ENCODE measurements at places on chromosomes 2 and 18.

GRCh38 chr18:32278177-32278799 is 88.4 kb downstream of the MEP1B start:
- DNase-seq: no peak

- DNase-seq: no peak
Observed at GRCh38 chr18:32301976-32302743, 112.3 kb downstream of the MEP1B start.

GRCh38 chr2:240494194-240494793 is 58.8 kb downstream of the GPC1 start:
- no peak for DNase-seq

GRCh38 chr2:138670734-138671133 is 109.5 kb downstream of the NXPH2 start:
- DNase-seq: no peak

GRCh38 chr2:8676191-8676920 is 5.5 kb upstream of the ID2 start:
- DNase-seq: no peak

- no peak for DNase-seq
Observed at GRCh38 chr2:66846887-66847286, 412.0 kb downstream of the MEIS1 start.

GRCh38 chr2:177281400-177282180 is 17.1 kb upstream of the NFE2L2 start:
- DNase-seq: no peak

- DNase-seq: no peak
Observed at GRCh38 chr2:45851111-45851510, 199.6 kb downstream of the PRKCE start.

DNA sequence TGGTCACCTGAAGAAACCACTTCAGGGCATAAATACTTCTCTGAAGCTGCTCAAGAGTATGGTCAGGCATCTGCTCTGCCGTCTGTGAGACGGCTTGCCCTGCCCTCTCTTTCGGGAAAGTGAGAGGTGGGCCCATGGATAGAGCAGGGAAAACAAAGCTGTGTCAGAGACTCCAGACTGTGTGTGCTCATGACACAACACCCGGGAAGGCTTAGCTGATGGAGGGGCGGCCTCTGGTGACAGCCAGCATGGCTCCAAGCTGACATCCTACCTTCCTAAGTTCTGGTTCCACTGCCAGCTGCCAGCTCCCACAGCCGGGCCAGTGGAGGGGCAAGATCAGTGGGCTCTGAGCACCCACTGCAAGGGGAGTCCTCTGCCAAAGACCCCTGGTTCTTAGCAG is 215.3 kb downstream of the ANKRD30B start:
- no peak for DNase-seq

DNA sequence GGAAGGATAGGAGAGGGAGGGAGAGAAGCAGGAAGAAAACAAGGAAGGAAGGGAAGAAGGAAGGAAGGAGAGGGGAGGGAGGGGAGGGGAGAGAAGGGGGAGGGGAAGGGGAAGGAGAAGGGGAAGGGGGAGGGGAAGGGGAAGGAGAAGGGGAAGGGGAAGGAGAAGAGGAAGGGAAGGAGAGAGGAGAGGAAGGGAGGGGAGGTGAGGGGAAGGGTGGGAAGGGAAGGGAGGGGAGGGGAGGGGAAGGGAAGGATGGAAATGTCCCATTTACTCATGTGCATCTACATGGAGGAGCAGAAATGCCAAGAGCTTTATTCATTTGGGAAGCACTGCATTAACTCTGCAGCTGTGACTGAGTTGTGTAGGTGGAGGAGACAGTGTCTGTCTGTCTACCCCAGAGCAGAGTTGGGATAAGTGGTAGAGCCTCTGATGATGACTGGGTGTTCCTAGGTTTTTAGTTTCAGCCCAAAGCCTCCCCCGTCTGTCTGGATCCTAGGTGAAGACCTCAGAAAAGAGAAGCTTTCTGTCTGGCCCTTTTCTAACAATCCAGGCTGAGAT is 131.3 kb downstream of the COL6A3 start:
- no peak for DNase-seq

DNA sequence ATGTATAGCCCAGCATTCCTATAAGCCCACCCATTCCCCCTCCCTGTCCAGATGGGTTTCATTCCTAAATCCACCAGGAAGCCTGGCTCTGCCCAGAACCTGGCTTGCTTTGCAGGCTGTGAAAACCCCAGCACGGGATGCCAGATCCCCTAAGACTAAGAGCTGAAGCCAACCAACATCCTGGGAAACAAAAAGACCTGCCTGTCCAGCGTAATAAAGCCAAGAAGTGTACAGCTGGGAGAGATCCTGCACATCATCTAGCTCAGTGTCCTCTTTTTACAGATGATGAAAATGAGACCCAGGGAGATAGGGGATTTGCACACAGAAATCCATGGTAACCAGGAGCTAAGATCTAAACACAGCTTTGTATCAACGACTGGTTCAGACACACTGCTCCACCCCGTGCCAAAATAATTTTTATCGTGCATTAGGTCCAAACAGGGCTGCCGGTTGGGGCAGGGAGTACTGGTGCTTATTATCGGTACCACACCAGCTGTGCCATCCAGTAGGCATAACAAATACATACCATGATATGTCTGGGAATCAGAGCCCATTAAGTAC is 2.9 kb downstream of the RND3 start:
- no peak for DNase-seq

- DNase-seq: no peak
Observed at GRCh38 chr2:197161774-197162173, 148.8 kb downstream of the ANKRD44 start.

- DNase-seq: no peak
Observed at GRCh38 chr2:75465317-75465984, 95.3 kb downstream of the EVA1A start.

- no peak for DNase-seq
Observed at GRCh38 chr2:54207666-54208195, 48.3 kb downstream of the TSPYL6 start.

DNA sequence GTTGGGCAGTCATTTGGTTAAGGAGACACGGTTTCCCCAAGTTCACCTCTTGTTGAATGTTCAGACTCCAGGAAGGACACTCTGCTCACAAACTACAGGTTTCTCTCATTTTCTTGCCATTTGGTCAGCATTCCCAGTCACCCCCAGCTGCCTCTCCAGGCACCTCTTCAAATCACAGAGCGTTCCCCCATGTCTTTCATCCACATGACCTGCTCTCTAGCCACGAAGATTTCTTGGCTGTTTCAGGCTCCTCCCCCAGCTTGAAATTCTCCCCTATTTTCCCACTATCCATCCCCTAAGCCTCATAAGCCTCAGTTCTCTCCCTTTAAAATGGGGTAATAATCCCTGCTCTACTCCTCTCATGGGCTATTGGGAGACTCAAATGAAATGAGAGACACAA is 89.1 kb upstream of the RTN4 start:
- DNase-seq: no peak

DNA sequence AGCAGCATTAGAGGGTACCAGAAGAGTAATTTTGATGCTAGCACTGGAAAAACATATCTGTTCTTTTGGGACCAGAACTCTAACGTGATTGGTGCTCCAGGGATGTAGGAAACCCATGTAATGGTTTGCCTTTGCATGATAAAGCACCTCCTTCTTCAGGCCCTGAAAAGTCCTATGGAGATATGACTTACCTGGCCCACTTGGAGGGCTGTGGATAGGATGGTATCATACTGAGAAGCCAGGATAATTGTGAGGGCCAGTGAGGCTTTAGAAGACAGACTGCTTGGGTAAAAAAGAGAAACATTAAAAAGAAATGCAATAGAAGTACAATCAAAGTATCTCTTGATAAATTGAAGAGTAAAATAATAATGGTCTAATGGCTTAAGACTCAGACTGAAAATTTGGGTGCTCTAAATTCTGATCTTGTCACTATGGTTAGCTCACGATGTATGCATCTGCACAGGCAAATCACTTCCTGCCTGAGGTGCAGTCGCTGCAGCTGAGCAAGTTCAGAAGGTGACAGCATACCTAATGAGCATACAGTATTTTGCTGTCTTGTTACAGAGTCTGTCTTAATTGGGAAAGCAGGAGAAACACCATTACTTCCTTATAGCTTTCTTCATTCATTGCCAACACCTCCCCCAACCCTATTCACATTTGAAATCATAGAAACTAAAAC is 371.5 kb downstream of the NUP35 start:
- no peak for DNase-seq
